ENCODE measurements at places on chromosomes 5 and 9.

DNA sequence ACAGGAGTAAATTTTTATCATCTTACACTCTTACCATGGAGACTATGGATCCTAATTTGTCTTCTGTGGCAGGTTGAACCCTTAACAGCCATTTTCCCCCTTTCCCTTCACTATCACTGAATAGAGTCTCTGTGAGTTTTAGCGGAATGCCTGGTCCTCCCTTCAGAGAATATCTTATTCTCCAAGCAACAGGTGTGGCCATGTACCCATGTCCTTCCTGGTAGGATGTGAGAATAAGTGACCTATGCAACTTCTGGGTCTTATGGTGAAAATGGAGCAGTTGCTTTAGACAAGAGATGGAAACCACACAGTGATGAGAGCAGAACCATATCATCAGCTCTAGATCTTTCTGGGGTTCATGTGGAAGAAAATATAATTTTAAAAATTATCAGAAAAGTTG, 312.6 kb downstream of the MCTP1 start:
- no peak for DNase-seq

DNA sequence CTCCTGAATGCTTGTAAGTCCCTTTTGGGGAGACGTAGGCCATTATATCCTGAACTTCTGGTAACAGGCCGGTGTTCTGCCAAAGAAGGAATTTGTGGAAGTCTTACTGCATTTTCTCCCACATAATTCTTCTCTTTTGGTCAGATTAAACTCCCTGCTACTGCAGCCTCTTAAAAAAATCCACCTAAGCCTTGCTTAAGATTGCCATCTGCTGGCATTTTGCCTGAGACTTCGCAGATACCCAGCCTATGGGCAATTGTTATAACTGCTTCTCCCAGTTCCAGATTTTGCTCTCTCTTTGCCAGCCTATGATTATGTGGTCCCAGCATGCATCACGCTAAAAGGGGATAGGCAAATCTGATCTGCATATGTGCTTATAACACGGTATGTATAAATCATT, 391.6 kb upstream of the CHD1 start:
- no peak for DNase-seq

DNA sequence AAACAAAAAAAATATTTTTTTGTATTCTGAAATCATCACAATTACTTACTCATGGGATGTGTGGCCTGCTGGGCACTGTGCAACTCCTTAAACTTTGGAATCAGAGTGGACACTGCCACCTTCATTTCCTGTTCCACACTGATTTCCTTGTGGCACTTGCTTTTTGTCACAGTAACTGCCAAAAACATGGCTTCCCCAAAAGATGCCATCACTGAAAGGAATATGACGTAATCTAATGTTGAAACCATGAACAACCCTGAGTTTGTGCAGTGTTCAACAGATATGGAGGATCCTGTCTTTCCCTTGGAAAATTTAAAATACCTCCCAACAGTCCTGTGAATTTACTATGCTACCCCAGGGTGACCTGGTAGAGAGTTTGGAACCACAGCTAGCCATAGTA, 12.6 kb upstream of the IL12B start:
- DNase-seq = no peak

DNA sequence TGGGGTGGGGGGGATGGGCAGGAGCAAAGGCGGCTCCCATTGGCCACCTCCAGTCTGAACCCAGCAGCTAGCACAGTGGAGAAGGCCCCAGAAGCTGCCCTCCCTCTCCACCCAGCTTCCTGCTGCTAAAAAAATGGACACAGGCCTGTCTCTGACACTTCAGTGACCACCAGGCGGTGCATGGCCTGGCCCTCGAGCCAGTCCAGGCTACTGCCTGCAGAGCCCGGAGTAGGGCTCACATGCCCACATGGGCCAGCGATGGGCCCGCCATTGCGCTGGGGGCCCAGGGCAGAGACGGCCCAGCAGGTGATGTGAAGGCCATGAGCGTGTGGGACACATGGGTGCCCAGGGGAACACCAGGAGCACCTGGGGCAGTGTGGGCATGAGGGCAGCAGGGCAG, 52.1 kb upstream of the NOTCH1 start:
- no peak for DNase-seq

DNA sequence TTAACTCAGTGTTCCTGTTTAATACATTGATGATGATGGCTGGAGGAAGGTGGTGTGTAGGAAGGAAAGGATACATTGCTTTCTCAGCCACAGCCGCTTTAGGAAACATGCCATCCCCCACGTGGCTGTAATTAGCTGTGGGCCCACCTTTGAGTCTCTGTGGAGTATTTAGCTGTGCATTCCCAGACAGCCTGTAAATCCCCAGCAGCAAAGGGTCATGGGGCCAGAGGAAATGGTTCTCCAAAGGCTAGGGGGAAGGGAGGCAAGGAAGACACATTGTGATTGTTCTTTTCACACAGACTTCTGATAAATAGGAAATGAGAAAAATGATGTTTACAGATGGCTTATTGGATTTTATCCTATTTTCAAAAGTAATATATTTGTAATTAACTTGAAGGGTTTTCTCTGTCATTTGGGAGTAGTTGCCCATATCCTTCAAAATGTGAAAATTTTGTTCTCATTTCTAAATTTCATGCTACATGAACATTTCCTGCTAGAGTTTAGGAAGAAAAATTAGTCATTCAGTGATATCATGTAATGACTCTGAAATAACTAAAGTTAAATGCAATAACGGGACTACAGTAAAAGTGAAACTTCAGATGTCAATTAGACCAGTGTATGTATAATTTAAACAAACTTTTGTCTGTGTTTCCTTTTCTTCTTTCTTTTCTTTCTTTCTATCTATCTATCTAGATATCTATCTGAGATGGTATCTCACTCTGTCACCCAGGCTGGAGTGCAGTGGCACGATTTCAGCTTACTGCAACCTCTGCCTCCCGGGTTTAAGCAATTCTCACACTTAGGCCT, 24.3 kb upstream of the F2R start:
- peak; percentile 26 for DNase-seq

GRCh38 chr9:136613824-136614371, 48.8 kb upstream of the EGFL7 start:
- DNase-seq = no peak

- DNase-seq = peak; percentile 98
Measured at GRCh38 chr5:82334856-82335255, 56.7 kb upstream of the RPS23 start.

DNA sequence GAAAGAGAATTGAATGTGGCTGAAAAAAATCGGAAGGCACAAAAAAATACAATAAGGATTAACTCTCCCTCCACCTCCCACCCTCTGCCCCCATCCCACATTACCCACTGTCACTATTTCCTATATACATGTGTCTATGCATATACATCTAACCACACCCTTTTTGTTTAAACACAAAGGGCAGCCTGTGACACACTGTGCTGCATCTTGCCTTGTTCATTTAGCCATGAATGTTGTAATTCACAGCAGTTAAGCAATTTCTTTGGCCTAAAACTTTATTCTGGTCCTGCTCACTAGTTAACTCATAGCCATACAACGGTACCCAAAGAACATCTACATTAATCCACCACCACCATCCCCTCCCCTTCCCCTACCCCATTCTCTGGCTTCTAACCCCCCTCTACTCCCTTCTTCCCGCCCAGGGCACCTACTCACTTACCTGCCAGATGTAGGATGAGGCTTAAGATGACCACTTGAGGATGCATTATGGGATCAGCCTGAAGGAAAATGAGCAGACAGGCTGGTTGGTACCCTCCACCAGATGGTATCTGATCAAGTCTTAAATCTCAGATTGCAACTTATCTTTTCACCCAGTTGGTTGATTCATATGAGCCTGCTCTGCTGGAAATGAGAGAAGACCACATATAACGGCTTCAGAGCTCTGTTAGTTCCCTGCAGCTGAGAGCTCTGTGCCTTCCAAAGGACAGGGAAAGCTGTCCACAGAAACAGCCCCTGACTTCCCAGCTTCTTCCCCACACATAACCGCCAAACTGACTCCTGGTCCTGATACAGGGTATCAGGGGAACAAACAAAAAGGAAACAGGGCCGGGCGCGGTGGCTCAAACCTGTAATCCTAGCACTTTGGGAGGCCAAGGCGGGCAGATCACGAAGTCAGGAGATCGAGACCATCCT, 1.2 kb downstream of the HAVCR1 start:
- DNase-seq = no peak

Data from AG10803 (cell line).